ENCODE measurements at places on chromosomes 2 and 18. TPM values are rescaled to one million over a fixed set of nuclear protein-coding genes. Genes with fewer than 3 reads are reported as not detected.

The IFIH1 gene
- total RNA-seq = 23.5 TPM

DNA sequence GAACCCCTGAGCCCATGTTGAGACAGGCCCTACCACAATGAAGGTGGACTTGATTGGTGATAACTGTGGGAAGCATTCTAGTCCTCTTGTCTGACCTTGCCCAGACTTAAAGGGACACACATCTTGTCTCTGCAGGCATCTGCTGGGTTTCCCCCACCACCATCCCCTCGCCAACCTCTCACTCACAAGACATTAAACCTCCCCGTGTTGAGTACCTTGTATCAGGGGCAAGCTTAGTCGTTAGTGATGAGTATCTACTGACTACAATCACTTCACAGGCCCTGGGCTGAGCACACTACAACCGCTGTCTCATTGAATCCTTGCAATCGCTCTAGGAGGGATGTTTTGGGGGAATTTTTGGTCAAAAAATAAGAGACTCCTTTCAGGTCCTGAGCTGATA, 86.0 kb downstream of the ICOS start:
- no peak overlapping the region for H3K4me3 ChIP-seq
- no peaks in the 10 kb centered on the region for H3K27me3 ChIP-seq
- no peak for DNase-seq
- H3K4me1 ChIP-seq = peaks cover 11% of the 10 kb centered on the region
- H3K36me3 ChIP-seq = no peaks in the 10 kb centered on the region
- no peak overlapping the region for H3K27ac ChIP-seq

The CFC1 gene
- total RNA-seq = 1.1 TPM

DNA sequence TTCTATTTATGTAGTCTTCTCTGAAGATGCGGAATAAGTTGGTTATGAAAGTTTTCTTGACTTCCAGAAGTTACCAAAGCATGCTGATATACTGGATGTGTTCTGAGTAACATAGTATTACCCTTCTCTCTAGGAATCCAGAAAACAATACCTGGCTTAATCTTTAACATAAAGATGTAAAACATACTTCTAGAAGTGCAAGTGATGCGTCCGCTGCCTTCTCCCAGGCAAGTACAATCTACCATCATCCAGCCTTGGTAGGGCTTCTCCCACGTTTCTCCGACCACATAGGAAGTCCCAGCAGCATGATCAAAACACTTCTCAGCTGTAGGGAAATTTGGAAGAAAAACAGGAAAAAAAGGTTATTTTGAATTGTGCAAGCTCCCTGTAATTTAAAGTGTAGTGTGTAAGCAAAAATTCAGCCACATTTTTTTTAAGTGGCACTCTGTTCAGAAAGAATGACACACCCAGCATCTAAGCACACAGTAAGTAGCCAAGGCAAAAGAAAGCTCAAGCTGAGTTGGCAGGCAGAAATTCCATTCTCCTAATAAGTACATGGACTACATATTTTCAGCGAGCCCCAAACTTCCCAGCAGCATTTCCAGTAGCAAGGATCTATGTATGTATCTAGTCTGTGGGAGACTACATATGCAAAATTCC, 5.2 kb downstream of the FN1 start:
- H3K36me3 ChIP-seq = peaks cover 7% of the 10 kb centered on the region
- H3K4me1 ChIP-seq = peaks cover 6% of the 10 kb centered on the region
- DNase-seq = no peak
- H3K27ac ChIP-seq = peak overlapping the region; percentile 88
- H3K27me3 ChIP-seq = peaks cover 18% of the 10 kb centered on the region

DNA sequence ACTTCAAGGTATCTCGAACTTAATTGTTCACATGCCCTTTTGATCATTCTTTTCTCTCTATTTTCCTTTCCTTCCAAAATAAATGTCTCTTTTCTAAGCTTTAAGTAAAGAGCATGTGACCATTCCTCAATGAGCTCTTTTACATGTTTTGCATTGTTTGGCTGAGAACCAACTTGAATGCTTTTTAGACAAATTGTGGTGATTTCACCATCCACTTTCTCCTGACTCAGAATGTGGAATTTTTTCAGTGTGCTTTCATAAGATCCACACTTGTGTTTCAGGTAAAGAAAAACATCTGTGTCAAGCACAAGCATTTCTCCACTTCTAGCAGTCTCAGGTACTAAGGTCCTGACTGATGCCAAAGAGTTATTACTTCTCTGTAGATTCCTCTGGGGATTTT, 10.7 kb downstream of the RBM43 start:
- no peak overlapping the region for H3K27ac ChIP-seq
- H3K4me3 ChIP-seq = no peak overlapping the region
- no peak for DNase-seq
- peaks cover 15% of the 10 kb centered on the region for H3K36me3 ChIP-seq

The TCF7L1 gene
- total RNA-seq = 0.80 TPM

The PDCD1 gene
- 0.55 TPM for total RNA-seq

DNA sequence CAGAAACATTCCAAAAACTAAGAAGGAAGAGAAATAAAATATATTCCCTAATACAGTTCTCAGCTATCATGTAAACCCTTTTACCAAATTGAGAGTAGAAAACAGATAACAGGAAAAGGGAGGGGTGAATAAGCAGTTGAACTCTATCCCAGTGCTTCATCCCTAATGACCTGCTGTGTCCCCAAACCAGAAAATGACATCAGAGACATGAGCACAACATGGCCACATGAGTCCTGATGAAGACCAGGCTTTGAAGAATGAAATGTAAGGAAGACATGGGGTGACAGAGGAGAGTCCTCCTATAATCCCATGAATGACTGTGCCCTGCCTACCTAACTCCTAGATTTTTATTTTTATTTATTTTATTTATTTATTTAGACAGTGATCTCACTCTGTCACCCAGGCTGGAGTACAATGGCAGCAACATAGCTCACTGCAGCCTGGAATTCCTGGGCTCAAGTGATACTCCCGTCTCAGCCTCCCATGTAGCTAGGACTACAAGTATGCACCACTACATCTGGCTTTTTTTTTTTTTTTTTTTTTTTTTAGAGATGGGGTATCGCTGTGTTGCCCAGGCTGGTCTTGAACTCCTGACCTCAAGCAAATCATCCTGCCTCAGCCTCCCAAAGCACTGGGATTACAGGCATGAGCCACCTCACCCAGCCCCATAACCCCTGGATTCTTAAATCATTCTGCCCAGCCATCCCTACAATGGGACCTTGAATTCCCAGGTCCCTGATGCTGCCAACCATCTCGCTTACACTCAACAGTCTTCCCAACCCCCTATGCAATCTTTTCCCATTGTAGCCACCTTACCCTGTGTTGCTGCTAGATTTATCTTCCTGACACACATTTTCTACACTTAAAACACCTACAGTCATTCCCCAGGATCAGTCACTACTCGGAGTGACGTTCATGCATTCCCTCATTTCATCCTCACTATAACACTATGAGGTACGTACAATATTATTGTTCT, 64.5 kb downstream of the ANKRD44 start:
- DNase-seq = no peak
- no peak overlapping the region for H3K27ac ChIP-seq
- no peaks in the 10 kb centered on the region for H3K27me3 ChIP-seq
- H3K4me3 ChIP-seq = no peak overlapping the region
- H3K4me1 ChIP-seq = no peaks in the 10 kb centered on the region
- no peaks in the 10 kb centered on the region for H3K36me3 ChIP-seq

The SCYGR4 gene
- not detected for total RNA-seq

The TBC1D8 gene
- 232 TPM for total RNA-seq

- no peaks in the 10 kb centered on the region for H3K36me3 ChIP-seq
- H3K4me3 ChIP-seq = no peak overlapping the region
- no peak for DNase-seq
Measured at GRCh38 chr2:16008856-16009255, 68.5 kb downstream of the MYCN start.

GRCh38 chr18:52426462-52426861, 86.5 kb downstream of the DCC start:
- no peaks in the 10 kb centered on the region for H3K4me1 ChIP-seq
- no peak overlapping the region for H3K27ac ChIP-seq
- no peak overlapping the region for H3K4me3 ChIP-seq

GRCh38 chr2:178072383-178073301, at the start of gene PDE11A:
TSS of gene PDE11A (minus strand) at chr2:178072777. CDS start at chr2:178072437, 340 bp downstream.
- peak; percentile 92 for DNase-seq
- H3K4me3 ChIP-seq = peak within 1 kb of the TSS; percentile 31
- H3K27ac ChIP-seq = peak within 1 kb of the TSS; percentile 68
- H3K36me3 ChIP-seq = no peaks in the 10 kb centered on the region
- H3K4me1 ChIP-seq = peaks cover 3% of the 10 kb centered on the region

DNA sequence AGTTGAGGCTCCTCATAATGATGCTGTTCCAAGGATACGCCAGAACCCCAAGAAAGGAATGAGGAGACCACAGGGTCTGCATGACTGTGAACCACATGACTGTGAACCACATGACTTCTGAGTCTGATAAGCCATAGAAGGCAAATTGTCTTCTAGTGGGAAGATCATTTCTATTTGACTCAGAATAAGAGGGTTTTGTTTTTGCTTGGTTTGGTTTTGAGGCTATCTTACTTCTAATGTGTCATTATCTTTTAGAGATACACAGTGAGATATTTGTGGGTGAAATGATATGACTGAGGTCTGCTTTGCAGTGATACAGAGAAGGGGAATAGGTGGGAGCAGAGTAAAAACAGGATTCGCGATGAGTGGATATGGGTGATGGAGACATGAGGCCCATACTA, 28.9 kb upstream of the BCL2L11 start:
- no peaks in the 10 kb centered on the region for H3K36me3 ChIP-seq
- H3K4me3 ChIP-seq = no peak overlapping the region
- DNase-seq = no peak
